ENCODE measurements at places on chromosomes 6 and 20.

- no peak for DNase-seq
Measured at GRCh38 chr20:45189861-45190260, 15.2 kb downstream of the PI3 start.

- peak; percentile 75 for DNase-seq
Measured at GRCh38 chr6:35294308-35294945, 3.2 kb upstream of the DEF6 start.

DNA sequence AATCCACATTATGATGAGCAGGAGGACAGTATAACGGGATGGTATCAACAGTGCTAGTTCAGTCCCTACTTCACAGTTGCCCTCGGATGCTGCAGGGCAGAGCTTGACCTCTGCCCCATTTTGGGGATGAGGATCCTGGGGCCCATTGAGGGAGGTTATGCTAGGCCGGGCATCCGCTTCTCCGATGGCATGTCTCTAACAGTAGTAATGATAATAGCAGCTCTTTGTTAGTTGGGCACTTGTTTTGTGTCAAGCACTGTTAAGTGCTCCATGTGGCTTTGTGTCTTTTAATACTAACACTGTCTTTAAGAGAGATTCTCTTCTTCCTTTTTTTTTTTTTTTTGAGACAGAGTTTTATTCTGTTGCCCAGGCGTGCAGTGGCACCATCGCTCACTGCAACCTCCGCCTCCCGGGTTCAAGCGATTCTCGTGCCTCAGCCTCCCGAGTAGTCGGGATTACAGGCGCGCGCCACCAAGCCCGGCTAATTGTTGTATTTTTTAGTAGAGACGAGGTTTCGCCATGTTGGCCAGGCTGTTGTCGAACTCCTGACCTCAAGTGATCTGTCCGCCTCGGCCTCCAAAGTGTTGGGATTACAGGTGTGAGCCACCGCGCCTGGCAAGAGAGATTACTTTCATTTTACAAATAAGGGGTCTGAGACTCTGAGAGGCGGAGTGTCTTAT is 1.1 kb downstream of the MAPRE1 start:
- no peak for DNase-seq

DNA sequence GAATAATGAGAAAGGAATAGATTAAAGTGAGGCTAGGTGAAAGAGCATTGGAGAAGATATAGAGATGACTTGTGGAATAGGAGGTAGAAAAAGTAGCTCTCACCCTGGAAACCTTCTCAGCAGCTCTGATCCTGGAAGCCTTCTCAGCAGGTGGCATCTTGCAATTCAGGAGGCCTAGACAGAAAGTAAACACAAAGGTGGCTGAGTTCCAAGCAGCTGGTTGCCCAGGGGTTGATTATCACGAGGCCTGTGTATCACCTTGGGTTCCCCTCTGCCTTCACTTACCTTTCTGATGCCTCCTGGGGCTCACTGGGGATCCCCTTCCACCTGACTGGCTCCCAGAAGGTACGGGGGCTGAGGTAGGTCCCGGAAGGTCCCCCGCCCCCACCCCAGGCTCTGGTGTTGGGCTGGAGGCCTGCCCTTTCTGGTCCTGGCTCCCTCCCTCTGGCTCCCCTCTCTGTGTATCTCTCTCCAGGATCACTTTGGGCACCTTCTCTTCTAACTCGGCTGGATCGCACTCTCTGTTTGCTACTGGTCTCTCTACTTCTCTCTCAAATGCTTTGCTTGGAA is 9.7 kb downstream of the MDC1 start:
- no peak for DNase-seq

DNA sequence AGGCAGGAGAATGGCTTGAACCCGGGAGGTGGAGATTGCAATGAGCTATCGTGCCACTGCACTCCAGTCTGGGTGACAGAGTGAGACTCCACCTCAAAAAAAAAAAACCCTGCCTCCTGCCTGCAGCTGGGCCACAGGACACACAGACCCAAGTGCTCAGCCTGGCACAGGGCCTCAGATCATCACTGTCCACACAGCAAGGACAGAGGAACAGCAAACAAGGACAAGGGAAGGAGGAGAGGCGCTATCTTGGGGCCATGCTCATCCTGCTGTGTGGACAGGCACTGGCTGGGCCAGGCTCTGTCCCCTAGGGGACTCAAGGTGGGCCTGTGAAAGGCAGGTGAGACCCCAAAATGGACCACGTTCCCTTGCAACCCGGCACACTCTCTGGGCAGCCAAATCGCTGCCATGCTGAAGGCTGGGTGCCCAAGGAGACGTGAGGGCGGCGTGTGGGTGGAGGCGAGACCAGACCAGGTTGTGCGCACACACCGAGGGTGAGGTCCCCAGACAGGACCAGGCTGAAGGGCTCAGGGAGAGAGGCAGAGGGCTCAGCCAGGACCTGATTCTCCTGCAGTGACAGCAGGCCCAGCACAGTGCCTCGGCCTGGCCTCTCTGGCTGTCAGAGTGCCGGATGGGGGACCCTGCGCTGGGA is 9.1 kb downstream of the UCKL1 start:
- DNase-seq: no peak

- DNase-seq: no peak
Measured at GRCh38 chr20:62004614-62005013, 61.1 kb downstream of the TAF4 start.

- no peak for DNase-seq
Measured at GRCh38 chr6:73743556-73743955, 47.6 kb downstream of the CD109 start.

GRCh38 chr6:64439274-64439673 is 803.7 kb downstream of the PHF3 start:
- no peak for DNase-seq

DNA sequence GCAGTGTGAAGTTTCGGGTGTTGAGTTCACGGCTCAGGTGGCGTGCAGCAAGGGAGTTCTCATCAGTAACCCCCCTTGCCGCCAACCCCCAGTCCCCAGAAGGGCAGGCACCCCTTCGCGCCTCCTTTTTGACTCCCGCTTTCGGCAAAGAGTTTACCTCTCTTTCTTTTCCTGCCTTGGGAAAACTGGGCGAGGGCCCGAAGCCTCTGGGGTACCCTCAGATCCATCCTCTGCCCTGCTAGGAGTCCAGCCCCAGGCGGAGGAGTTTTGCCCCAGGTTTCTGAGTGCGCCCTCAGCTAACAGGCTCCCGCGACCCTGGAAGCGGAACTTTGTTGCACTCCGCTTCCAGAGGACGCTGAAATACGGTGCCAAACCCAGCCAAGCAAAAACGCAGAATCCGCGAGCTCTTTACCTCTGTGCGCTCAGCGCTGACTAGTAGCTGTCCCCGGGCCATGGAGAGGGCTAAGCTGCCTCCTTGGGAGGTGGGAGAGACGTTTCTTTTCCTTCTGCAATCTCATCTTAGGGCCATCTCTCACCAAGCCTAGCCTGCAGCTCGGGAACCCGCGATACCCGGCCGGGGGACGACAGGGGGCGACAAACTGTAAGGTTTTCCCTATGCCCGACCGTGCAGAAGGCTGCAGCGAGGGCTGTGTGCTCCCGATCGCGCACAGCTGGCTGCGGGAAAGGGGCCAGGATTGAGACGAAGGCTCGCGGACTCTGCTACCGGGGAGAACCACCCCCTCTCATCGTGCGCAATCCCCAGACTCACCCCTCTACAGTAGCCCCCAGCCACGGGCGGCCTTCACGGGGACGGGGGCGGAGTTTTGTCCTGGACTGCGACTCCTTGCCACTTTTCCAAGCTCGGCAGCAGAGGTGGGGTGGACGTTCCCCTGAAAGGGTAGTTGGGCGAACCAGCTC is 2.7 kb upstream of the PAX1 start:
- peak; percentile 88 for DNase-seq

Measured in HuH-7 (cell line).